ENCODE measurements at places on chromosomes 4 and X.

DNA sequence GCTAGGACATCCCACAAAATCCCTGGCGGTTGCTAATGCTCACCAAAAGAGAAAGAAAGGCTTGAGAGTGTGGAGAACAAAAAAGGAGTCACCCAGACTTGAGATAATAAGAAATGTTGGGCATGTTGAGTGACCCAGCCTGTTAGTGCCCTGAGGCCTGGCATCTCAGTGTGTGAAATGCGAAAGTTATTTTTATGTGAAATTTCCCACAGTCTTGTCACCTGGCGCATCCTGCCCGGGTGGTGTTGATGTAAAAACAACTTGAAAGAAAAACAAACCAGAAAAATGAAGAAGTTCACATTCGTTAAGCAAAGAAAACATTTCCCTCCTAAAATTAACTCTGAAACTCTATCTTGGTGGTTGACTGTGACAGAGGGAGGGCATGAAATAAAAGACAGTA lies 495.2 kb downstream of the MID1IP1 start:
- H3K36me3 ChIP-seq = no peaks in the 10 kb centered on the region
- no peaks in the 10 kb centered on the region for H3K4me1 ChIP-seq
- no peaks in the 10 kb centered on the region for H3K27me3 ChIP-seq
- no peak for DNase-seq

DNA sequence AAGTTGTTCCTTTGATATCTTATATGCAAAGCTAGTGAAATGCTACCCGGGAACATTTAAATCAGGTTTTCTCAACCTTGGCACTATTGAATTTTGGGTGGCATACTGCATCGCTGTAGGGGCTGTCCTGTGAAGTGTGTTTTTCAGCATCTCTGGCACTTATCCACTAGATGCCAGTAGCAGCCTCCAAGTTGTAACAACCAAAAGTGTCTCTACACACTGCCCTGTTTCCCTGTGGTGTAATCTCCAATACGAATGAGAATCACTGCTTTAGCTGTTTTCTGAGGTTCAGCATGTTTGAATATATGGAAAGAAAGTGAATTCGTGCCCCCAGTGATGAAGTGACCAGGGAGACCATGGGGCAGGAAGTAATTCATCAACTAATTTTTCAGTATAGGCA lies 551.6 kb upstream of the PRKX start:
- DNase-seq = no peak
- no peak overlapping the region for H3K4me3 ChIP-seq
- H3K27me3 ChIP-seq = no peaks in the 10 kb centered on the region
- no peak overlapping the region for H3K27ac ChIP-seq
- H3K4me1 ChIP-seq = no peaks in the 10 kb centered on the region

GRCh38 chr4:147407261-147408045 lies 73.4 kb upstream of the EDNRA start:
- no peaks in the 10 kb centered on the region for H3K36me3 ChIP-seq
- H3K4me3 ChIP-seq = no peak overlapping the region
- no peaks in the 10 kb centered on the region for H3K27me3 ChIP-seq
- no peaks in the 10 kb centered on the region for H3K4me1 ChIP-seq
- peak overlapping the region; percentile 68 for H3K27ac ChIP-seq

GRCh38 chr4:24195991-24196736 lies 306.3 kb upstream of the PPARGC1A start:
- no peak overlapping the region for H3K4me3 ChIP-seq
- DNase-seq = no peak
- no peak overlapping the region for H3K27ac ChIP-seq
- H3K4me1 ChIP-seq = no peaks in the 10 kb centered on the region
- H3K27me3 ChIP-seq = no peaks in the 10 kb centered on the region

DNA sequence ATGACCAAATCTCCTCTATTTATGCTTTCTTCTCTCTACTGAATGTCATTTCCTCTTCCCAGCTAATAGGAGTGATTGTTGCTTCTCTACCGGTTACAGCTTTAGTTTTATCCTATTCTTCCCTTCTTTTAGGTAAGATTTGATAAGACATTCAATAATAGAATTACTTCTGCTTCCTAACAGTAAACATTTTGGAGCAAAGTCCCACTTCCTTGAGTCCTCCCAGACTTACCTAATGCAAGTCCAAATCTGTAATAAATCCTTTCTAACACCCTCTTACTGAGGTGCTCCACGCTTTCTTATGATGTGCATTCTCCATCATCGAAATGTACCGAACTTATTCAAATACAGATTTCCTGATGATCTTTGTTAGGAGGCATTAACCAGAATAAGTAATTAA lies 79.2 kb upstream of the GPM6A start:
- no peaks in the 10 kb centered on the region for H3K36me3 ChIP-seq
- H3K27me3 ChIP-seq = no peaks in the 10 kb centered on the region

- H3K4me3 ChIP-seq = no peak overlapping the region
- H3K27me3 ChIP-seq = no peaks in the 10 kb centered on the region
- H3K27ac ChIP-seq = no peak overlapping the region
Observed at GRCh38 chrX:19839770-19840254, 47.6 kb downstream of the SH3KBP1 start.

GRCh38 chr4:149791851-149792250 lies 23.8 kb downstream of the IQCM start:
- DNase-seq = no peak
- H3K4me1 ChIP-seq = no peaks in the 10 kb centered on the region
- no peaks in the 10 kb centered on the region for H3K27me3 ChIP-seq
- H3K36me3 ChIP-seq = no peaks in the 10 kb centered on the region
- no peak overlapping the region for H3K4me3 ChIP-seq

GRCh38 chrX:40546870-40547269 lies 33.9 kb upstream of the ATP6AP2 start:
- peaks cover 3% of the 10 kb centered on the region for H3K27me3 ChIP-seq
- no peaks in the 10 kb centered on the region for H3K4me1 ChIP-seq
- H3K4me3 ChIP-seq = no peak overlapping the region
- DNase-seq = no peak
- no peak overlapping the region for H3K27ac ChIP-seq
- H3K36me3 ChIP-seq = no peaks in the 10 kb centered on the region

DNA sequence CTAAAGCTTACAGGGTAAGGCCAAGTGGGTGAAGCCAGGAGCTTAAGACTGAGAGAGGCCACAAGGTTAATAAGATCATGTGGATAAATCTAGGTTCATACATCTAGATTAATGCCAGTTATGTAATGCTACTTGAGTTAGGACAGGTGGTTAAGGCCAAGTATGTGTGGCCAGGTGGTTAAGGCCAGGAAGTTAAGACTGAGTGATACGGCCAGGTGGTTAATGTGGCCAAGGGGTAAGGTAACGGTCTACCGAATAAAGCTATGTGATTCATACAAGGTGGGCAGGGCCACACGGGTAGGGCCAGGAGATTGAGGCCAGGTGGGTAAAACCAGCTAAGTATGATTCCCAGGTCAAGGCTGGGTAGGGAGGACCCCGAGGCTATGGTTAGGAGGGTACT lies 223.0 kb downstream of the TACR3 start:
- H3K4me3 ChIP-seq = no peak overlapping the region
- H3K27ac ChIP-seq = no peak overlapping the region
- H3K36me3 ChIP-seq = no peaks in the 10 kb centered on the region
- no peaks in the 10 kb centered on the region for H3K27me3 ChIP-seq
- H3K4me1 ChIP-seq = no peaks in the 10 kb centered on the region
- DNase-seq = no peak

DNA sequence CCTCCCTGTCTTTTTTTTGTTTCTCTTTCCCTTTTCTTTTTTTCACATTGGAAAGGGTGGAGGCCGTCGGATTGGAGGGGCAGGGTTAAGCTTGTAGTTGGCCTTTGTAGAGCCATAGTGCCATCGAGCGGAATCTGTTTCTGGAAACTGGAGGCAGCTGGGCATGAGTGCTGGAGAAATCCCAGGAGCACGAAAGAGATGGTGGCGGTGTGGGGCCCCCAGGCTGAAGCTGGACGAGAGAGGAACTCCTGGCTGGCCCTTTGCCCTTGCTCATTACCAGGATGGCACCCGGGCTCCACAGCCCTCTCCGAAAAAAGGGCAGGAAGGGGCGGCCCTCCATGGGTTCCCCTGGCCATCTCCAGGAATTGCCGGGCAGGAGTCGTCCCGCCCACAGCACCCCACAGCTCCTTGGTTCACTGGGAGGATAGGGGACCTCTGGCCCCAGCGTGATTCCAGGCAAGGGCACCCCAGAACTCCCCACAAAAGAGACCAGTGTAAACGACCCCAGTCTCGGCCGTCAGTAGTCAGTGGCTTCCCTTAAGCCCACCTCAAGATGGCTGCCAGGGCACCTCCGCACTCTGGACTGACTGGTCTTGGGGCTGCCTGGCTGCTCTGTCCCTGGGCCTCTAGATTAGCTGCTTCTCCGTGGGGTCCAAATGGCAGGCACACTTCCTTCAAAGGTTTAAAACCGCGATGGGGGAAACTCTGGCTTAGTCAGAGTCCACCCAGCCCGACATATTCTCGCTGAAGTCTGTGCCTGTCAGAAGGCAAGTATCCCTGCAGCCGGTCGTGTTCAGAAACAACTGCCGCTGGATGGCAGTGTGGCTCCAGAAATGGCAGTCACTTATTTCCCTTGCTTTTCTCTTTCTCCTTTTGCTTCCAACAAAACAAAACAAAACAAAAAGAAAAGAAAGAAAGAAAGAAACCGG lies 74.1 kb downstream of the NBDY start:
- DNase-seq = peak; percentile 22
- peak overlapping the region; percentile 93 for H3K27ac ChIP-seq
- no peaks in the 10 kb centered on the region for H3K4me1 ChIP-seq
- no peaks in the 10 kb centered on the region for H3K36me3 ChIP-seq
- no peaks in the 10 kb centered on the region for H3K27me3 ChIP-seq

GRCh38 chr4:169115897-169116254 lies 105.8 kb upstream of the CBR4 start:
- no peaks in the 10 kb centered on the region for H3K27me3 ChIP-seq
- no peak overlapping the region for H3K4me3 ChIP-seq
- peak overlapping the region; percentile 39 for H3K27ac ChIP-seq
- DNase-seq = no peak

DNA sequence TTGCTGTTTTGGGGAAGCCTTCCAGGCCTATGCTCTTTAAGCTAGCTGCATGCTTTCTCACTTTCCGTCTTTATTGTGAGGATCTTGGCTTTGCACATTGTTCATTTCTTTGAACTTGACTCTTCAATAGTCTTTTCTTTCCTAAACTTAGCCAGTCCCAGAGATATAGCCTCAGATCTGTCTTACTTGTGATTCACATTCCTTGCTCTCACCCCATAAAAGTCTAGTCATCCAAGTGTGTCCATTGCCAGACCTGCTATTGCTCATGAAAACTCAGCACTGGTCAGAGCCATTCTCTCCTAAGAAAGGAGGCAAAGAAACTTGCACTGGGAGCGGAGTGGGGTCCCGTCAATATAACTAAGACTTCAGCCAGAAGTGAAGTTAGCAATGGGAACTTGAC lies 275.0 kb upstream of the CTSO start:
- no peak for DNase-seq
- H3K4me1 ChIP-seq = no peaks in the 10 kb centered on the region
- no peaks in the 10 kb centered on the region for H3K27me3 ChIP-seq
- no peak overlapping the region for H3K27ac ChIP-seq
- H3K4me3 ChIP-seq = no peak overlapping the region

DNA sequence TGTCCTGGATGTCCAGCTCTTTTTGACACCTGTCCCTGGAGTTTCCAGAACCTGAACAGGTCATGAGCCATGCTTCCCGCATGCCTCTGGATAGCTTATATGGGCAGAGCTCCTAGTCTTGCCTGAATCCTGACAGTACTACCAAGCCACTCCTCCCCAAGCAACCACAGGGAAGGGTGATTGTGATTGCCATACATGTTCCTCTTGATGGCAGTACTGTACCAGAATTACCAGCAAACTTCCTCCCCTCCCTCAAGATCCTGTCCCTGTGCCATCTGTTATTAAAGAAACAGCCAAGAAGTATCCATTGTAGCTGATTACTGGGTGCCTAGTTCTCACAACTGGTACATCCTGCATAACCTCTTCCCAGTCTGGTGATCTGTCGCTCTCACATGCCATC lies 264.3 kb upstream of the AGTR2 start:
- H3K4me3 ChIP-seq = no peak overlapping the region
- H3K27me3 ChIP-seq = no peaks in the 10 kb centered on the region
- no peaks in the 10 kb centered on the region for H3K4me1 ChIP-seq
- H3K27ac ChIP-seq = no peak overlapping the region
- DNase-seq = no peak
- no peaks in the 10 kb centered on the region for H3K36me3 ChIP-seq

- no peak for DNase-seq
- H3K27me3 ChIP-seq = no peaks in the 10 kb centered on the region
- no peaks in the 10 kb centered on the region for H3K36me3 ChIP-seq
- no peaks in the 10 kb centered on the region for H3K4me1 ChIP-seq
Observed at GRCh38 chr4:170256807-170257206, 167.1 kb upstream of the AADAT start.

GRCh38 chr4:14364953-14365536 lies 637.2 kb upstream of the CPEB2 start:
- no peak overlapping the region for H3K4me3 ChIP-seq
- H3K27ac ChIP-seq = no peak overlapping the region
- no peak for DNase-seq
- no peaks in the 10 kb centered on the region for H3K27me3 ChIP-seq

DNA sequence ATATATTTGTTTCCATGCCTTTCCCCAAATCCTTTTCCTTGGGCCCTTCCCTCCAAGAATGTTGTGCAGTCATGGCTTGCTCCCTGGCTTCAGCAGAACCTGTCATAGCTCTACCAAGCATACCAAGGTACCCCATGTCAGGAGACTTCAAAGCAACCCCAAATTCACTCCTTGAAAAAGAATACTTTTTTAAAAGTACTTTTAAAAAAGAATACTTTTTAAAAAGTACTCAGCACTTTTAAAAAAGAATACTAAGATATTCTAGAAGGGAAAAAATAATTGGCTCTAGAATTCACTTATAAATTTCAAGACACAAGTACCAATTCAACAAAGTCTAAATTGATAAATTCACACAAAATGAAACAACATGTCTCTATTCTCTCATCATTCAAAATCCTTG lies 76.0 kb downstream of the NR3C2 start:
- H3K27me3 ChIP-seq = no peaks in the 10 kb centered on the region
- H3K27ac ChIP-seq = no peak overlapping the region
- no peak overlapping the region for H3K4me3 ChIP-seq

GRCh38 chrX:49188468-49189076 lies 2.4 kb upstream of the PRICKLE3 start:
- H3K4me3 ChIP-seq = no peak overlapping the region
- H3K27ac ChIP-seq = no peak overlapping the region
- H3K27me3 ChIP-seq = no peaks in the 10 kb centered on the region
- DNase-seq = no peak
- no peaks in the 10 kb centered on the region for H3K4me1 ChIP-seq

GRCh38 chrX:84216406-84216805 lies 28.4 kb upstream of the RPS6KA6 start:
- no peaks in the 10 kb centered on the region for H3K4me1 ChIP-seq
- H3K27ac ChIP-seq = no peak overlapping the region
- no peaks in the 10 kb centered on the region for H3K36me3 ChIP-seq
- H3K4me3 ChIP-seq = no peak overlapping the region
- H3K27me3 ChIP-seq = no peaks in the 10 kb centered on the region

- H3K4me3 ChIP-seq = no peak overlapping the region
- DNase-seq = no peak
- H3K4me1 ChIP-seq = no peaks in the 10 kb centered on the region
- H3K27me3 ChIP-seq = no peaks in the 10 kb centered on the region
Observed at GRCh38 chr4:151694961-151695720, 65.7 kb downstream of the GATB start.

- no peak for DNase-seq
- no peak overlapping the region for H3K27ac ChIP-seq
- H3K4me3 ChIP-seq = no peak overlapping the region
- H3K36me3 ChIP-seq = no peaks in the 10 kb centered on the region
Observed at GRCh38 chr4:76641758-76642157, 206.7 kb downstream of the SHROOM3 start.

All from tibial nerve (tissue), 4 donors.